Thymus (tissue), 14 donors: ENCODE measurements at places on chromosomes 7 and 10. TPM values are rescaled to one million over a fixed set of nuclear protein-coding genes. Genes with fewer than 3 reads are reported as not detected.

DNA sequence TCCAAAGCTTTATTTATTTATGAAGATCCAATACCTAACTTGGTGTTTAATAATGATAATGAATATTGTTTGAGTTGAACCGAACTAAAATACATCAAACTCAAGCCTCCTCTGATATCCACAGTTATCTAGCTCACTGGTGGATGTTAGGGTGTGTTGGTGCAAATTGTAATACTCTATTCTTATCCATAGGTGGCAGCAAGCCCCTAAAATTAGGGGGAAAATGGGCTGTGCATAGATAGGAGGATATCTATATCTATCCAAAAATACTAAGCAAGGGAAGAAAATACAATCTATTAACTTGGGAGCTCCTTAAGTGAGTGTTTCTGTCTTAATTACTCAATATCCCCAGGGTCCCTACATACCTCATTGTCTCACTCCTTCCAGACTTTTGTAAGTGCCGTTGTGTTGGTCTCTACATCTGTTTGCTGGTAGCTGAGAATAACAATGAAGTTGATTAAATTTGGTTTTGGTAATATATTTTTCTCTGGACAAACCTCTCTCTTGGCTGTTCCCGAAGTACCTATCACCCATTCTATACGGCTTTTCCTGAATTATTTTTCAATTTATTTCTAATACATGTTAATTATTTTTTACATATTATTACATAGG lies 55.0 kb upstream of the VWDE start:
- no peak overlapping the region for H3K4me3 ChIP-seq
- no peak overlapping the region for H3K27ac ChIP-seq
- no peaks in the 10 kb centered on the region for H3K4me1 ChIP-seq
- no peaks in the 10 kb centered on the region for H3K36me3 ChIP-seq
- DNase-seq, result no peak

- H3K27me3 ChIP-seq, result no peaks in the 10 kb centered on the region
- no peaks in the 10 kb centered on the region for H3K4me1 ChIP-seq
- H3K27ac ChIP-seq, result no peak overlapping the region
Measured at GRCh38 chr7:17558558-17559332, 260.3 kb downstream of the AHR start.

DNA sequence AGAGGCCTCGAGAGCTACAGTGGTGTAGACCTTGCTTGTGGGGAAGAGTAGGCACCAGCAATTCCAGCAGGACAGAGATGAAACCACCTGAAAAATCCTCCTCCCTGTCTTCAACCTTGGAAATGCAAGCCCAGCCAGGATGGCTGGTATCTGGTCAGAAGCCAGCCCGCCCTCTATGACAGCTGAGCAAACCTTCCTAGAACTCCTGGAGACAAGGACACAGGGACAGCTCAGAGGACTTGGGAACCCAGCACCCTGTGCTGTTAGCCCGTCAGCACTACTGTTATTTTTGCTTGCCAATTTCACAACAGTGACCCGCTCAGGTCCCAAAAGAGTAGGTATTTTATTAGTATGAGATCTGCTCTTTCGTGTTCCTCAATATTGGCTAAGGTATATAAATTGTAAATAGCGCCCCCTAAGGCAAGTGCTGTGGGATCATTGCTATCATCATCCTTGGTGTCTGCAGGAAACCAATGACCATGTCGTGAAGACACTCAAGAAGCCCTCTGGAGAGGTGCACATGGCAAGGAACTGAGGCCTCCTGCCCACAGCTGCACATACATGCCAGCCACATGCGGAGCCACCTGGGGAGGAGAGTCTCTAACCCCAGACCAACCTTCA lies 156.5 kb upstream of the CHST15 start:
- H3K27ac ChIP-seq, result no peak overlapping the region
- peaks cover 9% of the 10 kb centered on the region for H3K4me1 ChIP-seq
- no peak for DNase-seq
- no peaks in the 10 kb centered on the region for H3K27me3 ChIP-seq

- no peak overlapping the region for H3K27ac ChIP-seq
- no peaks in the 10 kb centered on the region for H3K27me3 ChIP-seq
- no peak overlapping the region for H3K4me3 ChIP-seq
- no peaks in the 10 kb centered on the region for H3K4me1 ChIP-seq
Measured at GRCh38 chr7:44671069-44671468, 64.6 kb downstream of the OGDH start.

GRCh38 chr10:123236126-123236525 lies 81.9 kb downstream of the BUB3 start:
- no peaks in the 10 kb centered on the region for H3K36me3 ChIP-seq
- peaks cover 6% of the 10 kb centered on the region for H3K4me1 ChIP-seq
- H3K4me3 ChIP-seq, result no peak overlapping the region
- H3K27ac ChIP-seq, result no peak overlapping the region
- no peak for DNase-seq
- H3K27me3 ChIP-seq, result no peaks in the 10 kb centered on the region

GRCh38 chr7:921071-921461 lies 33.4 kb downstream of the ADAP1 start:
- H3K27me3 ChIP-seq, result no peaks in the 10 kb centered on the region
- H3K4me1 ChIP-seq, result peaks cover 39% of the 10 kb centered on the region
- H3K36me3 ChIP-seq, result no peaks in the 10 kb centered on the region
- H3K27ac ChIP-seq, result no peak overlapping the region
- no peak for DNase-seq

DNA sequence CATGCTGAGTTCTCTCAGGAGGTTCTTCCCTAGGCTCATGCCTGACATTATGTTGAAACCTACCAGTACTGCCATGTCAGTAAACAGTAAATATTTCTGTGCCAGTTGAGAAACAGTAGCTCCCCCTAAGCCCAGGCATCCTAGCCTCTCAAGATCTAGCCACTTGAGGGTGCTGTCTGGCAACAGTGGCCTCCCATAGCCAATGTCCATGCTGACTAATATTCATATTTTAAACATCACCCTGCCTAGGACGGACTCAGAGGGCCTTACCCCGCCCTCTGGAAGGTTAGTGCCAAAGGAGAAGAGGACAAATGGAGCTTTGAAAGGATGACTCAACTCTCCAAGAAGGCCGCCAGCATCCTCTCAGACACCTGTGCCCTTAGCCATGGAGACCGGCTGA lies 7.7 kb downstream of the ACSM6 start:
- DNase-seq, result no peak
- H3K4me3 ChIP-seq, result no peak overlapping the region
- H3K27me3 ChIP-seq, result no peaks in the 10 kb centered on the region
- no peak overlapping the region for H3K27ac ChIP-seq
- H3K4me1 ChIP-seq, result peaks cover 2% of the 10 kb centered on the region
- H3K36me3 ChIP-seq, result peaks cover 3% of the 10 kb centered on the region

DNA sequence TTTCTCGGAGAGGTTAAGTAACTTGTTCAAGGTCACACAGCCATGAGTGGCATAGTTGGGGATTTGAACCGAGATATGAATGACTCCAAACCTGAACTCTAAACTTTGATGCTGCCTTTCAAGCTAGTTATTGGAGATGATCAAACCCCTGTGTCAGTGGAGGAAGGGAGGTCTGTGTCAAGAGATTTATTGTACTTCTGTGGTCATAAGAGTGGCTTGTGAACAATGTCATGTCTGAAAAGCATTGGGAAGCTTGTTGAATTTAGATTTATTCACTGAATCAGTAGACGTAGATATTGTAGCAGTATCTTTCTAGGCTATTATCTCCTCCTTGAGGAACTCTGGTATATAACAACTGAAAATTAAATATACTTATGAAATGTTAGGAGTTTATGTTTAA lies 27.3 kb downstream of the SNX10 start:
- H3K36me3 ChIP-seq, result no peaks in the 10 kb centered on the region
- no peak overlapping the region for H3K27ac ChIP-seq
- H3K4me1 ChIP-seq, result no peaks in the 10 kb centered on the region
- DNase-seq, result no peak

The ZNF425 gene
- 2.2 TPM for total RNA-seq

The TCAF2 gene
- total RNA-seq, result 3.8 TPM

The MRLN gene
- total RNA-seq, result 0.47 TPM

The AGR2 gene
- 1.7 TPM for total RNA-seq
